ENCODE measurements at places on chromosomes 4 and X.
A peak's percentile ranks its signal among the peaks of the same experiment; 100 is the strongest.

- DNase-seq, result no peak
Observed at GRCh38 chr4:40502934-40503333, 126.7 kb downstream of the RBM47 start.

- DNase-seq, result no peak
Observed at GRCh38 chr4:38954727-38955126, 77.5 kb downstream of the TMEM156 start.

DNA sequence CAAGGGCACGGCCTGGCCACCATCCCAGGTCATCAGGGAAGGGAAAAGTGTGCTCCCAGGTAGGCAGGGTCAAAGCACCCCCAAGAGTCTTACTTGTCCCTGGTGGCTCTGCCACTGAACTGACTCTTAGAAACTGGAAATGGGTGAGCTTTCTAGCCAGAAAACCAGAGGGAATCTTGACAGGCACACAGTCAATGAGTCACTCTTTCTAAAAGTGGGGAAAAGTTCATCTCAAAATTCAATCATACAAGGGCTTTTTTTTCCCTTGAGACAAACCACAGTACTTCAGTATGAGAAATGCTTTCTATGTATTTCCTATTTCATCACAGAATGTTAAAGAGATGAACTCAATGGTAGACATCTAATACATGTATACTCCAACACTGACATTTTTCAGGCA lies 12.5 kb downstream of the HPF1 start:
- peak; percentile 78 for DNase-seq

GRCh38 chrX:154793084-154793795 lies 12.0 kb downstream of the MPP1 start:
- DNase-seq, result no peak

DNA sequence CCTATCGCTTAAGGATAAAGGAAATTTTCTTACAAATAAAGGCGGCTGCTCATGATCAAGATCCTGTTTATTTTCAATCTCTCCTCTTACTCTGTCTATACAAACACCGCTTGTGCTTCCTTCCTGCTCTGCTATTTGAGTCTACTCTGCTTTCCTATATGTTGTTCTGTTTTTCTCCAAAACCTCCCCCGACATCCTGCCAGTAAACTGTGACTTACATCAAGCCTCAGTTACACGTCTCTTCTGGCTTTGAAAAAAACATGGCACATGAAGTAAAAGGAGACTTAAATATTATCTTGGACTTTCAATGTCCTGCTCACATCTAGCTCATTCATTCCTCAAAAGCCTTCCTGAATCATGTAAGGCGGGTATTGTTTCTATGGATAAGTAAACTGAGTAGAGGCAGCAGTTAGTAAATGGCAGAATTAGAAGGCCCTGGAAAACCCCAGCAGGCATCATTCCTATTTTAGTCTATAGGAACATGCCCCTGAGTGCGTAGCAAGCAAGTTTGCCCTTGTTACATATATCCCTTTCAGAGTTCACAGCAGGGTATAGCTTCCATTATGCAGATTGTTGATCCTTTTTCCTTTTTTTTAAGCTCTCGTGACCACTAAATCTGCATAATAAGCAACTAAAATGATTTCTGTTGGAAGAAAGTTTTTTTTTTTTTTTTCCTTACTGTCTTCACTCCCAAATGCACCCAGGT lies 280.1 kb downstream of the RAPGEF2 start:
- DNase-seq, result no peak

- no peak for DNase-seq
Observed at GRCh38 chr4:55793479-55793878, 26.1 kb upstream of the EXOC1L start.

- no peak for DNase-seq
Observed at GRCh38 chr4:87053802-87054767, 119.3 kb downstream of the AFF1 start.

DNA sequence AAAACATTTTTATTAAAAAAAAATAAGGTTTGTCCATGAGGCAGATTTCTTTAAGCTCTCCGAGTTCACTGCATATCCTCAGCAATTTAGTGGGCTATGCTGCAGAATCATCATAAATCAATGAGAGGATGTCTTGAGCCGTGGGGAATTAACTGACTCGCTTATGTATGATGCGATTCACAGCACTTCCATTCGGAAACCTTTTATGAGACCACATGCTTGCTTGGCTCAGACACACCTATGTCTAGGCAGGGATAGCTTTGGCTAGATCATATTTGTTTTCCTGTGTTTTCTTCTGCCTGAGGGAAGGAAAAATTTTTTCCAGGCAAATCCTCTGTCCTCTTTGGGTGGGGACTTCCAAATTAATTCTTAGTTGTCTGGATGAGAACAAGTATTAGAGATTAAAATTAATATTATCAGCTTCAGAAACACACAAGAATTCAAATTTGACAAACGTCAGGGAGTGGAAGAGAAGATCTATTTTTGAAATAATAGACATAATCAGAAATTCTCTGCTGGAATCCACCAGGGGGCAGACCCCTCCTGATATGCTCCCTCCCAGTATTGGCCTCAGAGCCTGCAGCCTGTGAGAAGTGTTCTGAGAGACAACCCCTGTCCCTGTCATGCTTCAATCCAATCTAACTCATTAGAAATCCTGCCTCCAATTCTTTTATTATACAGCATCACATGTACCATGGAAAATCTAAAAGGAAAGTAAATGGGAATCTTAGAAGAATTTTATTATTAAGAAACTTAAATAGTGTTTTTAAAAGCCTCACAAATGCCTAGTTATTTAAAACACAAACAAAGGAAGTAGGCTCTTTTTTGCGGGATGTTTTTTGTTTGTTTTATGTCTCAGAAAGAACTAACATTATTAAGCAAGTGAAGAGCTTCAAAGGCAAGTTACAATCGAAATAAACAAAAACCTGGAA lies 345.1 kb upstream of the TACR3 start:
- DNase-seq, result peak; percentile 30

DNA sequence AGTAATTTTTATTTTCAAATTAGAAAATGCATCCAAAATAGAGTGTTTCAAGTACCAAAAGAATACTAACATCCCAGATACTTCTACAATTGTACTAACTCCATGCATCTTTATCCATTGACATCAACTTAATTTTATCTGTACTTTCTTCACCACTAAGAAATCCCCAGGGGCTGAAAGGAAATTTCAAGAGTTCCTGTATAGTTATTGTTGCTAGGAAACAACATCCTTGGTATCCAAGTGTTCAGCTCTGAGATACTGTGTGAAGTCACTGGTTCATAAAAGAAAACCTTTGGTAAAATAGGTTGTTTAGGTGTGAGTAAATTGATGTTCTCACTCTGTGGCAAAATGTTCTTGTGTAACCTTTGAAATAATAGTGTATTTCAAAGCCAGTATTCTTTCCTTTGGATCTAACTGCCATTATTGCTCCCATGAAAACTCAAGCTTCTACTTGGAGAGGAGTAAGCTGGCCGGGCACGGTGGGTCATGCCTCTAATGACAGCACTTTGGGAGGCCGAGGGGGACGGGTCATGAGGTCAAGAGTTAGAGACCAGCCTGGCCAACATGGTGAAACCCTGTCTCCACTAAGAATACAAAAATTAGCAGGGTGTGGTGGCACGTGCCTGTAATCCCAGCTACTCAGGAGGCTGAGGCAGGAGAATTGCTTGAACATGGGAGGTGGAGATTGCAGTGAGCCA lies 72.9 kb downstream of the COMMD8 start:
- peak; percentile 48 for DNase-seq

GRCh38 chr4:155143512-155143911 lies 64.9 kb upstream of the NPY2R start:
- no peak for DNase-seq

- peak; percentile 27 for DNase-seq
Observed at GRCh38 chrX:47697181-47697580, 38.2 kb upstream of the UXT start.
